CD4-positive, alpha-beta memory T cell (primary cell): ENCODE measurements at places on chromosomes 5 and 9.

DNA sequence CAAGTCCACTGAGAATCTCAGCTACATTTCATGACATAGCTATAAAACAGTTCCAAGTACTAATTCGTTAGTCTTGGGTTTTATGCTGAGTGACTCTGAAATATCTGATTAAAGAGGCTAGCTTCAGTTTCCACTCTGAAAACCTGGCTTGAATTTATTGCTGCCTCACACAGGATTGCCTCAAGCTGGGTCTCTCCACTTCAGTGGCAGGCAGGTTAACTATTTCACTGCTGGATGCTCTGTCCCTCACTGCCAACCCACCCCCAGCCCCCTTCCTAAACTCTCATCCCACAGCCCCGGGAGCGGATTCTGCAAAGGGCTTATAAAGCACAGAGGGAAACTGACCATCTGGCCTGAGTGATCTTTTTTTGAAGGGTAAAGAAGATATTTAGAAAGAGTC is 318.3 kb downstream of the MLLT3 start:
- DNase-seq: no peak

DNA sequence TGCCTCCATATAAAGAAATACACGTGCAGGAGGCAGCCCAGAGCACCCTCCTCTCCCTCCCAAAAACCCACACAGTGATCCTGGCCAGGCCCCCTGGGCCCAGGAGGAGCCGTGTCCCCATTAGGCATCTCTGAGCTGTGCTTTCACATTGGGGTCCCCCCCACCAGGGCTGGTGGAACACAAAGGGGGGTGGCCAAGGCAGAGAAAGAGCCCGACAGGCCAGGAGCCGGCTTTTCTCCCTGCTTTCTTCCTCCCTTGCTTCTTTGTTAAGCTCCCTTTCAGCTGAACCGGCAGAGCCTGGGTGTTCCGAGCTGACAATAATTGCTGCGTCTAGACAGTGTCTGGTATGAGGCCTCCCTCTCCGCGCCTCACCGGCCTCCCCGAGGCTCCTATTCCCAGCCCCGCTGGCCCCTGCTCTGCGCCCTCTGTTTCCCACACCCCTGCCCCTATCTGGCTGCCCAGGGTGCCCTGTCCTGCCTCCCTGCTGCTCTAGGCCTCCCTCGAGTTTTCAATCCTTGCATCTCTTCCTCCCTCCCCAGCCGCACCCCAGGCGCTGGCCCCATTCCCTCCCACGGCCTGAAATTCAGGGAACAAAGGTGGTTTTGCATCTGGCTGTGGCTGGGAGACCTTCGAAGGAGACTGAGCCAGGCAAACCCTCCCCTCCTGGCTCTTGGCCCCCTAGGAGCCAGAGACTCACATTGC is 120.6 kb downstream of the C9orf50 start:
- no peak for DNase-seq

DNA sequence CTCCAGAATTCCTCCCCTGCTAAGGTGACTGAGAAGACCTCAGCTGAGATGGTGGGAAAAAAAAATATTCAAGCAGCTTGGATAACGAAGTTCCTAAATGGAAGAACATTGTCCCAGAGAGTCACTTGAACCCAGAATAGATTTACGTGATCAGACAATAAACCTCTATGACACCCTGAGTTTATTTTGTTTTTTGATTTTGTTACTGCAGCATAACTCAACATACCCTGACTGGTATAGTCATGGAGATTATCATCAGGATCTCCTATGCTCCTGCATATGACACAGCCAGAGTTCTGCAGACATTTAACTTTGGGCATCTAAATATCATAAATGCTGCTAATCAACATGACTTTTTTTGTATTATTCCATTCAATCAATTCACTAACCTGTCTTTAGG is 282.9 kb downstream of the RASEF start:
- no peak for DNase-seq

- no peak for DNase-seq
These were observed 127.6 kb downstream of the SLF1 start for GRCh38 chr5:94745786-94746730.

GRCh38 chr5:64958757-64959391 is 190.1 kb downstream of the CWC27 start:
- DNase-seq: peak; percentile 21
